Activated CD4-positive, alpha-beta memory T cell treated with anti-CD3 and anti-CD28 coated beads, Interleukin-2, amount 10 ng/mL, durations not matched to agents 7 days and 5 days (primary cell): ENCODE measurements at places on chromosomes 7 and 10.

GRCh38 chr10:21702633-21703111 is 168.6 kb downstream of the MLLT10 start:
- DNase-seq = no peak

DNA sequence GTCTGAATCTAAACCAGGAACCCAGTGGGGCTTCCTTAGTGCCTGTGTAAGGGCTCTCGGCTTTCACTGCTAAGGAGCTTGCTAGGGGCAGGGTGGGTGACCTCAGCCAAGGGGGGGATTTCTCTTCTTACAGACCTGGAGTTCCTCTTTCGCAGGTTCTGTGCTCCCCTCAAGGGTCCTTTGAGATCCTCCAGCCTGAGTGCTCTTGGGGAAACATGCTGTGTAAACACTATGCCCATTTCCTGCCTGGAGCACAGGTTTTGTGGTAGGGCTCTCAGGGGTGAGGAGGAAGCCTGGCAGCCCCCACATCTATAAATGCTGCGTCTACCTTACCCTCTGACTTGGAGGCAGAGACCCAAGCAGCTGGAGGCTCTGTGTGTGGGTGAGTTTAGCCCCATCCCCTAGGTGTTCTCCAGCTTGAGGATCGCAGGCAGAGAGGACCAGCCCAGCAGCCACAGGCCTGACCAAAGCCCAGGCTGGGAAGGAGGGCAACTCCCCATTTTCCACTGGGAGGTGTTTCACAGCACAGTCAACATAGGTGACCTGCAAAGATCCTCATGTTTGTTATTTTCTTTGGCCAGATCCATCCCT is at the start of gene SFTPA1:
Gene SFTPA1 (plus strand): TSS at position 339 of the 591 bp plus-strand sequence. CDS start 887 bp downstream, outside the sequence.
- DNase-seq = no peak

GRCh38 chr10:73917566-73918305 is 6.8 kb downstream of the PLAU start:
- no peak for DNase-seq

- DNase-seq = peak; percentile 51
These were observed 56.8 kb downstream of the HK1 start for GRCh38 chr10:69335063-69335587.

DNA sequence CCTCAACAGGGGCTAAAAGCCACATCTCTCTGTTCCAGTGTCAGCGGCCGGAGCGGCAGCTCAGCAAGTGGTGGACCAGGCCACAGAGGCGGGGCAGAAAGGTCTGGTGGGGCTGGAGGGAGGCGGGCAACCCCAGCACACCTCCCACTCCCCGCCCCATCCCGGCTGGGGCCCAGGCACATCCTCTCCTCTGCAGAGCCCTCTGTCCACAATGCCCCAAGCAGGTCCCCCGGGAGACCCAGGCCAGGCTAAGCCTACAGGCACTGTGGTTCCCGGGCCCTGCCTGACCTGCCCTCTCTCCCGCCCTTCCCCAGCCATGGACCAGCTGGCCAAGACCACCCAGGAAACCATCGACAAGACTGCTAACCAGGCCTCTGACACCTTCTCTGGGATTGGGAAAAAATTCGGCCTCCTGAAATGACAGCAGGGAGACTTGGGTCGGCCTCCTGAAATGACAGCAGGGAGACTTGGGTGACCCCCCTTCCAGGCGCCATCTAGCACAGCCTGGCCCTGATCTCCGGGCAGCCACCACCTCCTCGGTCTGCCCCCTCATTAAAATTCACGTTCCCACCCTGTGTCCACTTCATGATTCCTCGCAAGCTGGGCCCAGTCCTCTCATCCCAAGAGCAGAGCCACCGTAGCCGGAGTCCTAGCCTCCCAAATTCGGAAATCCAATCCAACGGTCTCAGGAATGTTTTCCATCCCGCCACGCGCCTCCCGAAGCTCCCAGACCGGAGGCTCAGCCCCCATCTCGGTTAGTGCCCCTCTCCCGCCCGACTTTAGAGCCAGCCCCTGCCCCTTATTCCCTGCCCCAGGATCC is 2.1 kb downstream of the ADIRF start:
- no peak for DNase-seq

DNA sequence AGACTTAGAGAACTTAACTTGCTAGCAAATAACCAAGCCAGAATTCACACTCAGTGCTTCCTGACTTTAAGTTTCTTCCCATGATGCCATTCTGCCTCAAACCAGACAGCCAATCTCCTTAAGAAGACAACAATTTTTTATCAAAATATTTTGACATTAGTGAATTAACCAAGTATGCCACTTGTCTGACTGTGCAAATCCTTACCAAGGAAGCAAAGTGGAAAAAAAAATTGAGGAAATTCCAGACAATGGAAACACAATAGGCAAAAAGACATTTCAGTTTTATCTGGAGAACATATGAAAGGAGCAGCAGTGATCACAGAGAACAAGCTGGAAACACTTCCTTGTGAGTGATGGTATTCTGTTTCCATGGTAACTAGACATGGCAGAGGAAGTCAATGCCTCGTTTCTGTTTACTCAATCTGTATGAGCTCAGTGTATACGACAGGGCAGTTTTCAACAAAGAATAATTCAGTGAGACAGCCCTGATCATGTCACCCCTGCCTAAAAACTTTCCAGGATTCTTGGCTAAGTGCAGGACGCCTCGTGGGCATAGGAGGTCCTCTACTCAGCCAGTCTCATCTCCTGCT is 114.2 kb downstream of the DYNC1I1 start:
- no peak for DNase-seq

DNA sequence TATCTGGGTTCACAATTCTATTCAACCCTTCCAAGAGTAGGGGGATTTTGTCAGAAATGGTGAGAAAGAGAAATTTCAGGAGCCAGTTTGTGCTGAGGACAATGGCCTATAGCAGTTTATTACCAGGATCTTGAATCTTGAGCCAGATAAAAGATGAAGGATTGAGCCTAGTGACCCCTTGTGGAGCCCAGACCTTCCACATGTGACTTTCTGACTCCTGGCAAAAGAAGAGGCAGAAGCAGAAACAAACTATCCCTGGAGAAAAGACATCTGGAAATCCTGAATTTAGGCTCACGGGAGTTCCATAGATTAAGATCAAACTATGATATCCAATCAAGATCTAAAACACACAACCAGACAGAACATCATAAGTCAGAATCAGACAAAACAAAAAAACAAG is 60.9 kb upstream of the CHRM2 start:
- no peak for DNase-seq

DNA sequence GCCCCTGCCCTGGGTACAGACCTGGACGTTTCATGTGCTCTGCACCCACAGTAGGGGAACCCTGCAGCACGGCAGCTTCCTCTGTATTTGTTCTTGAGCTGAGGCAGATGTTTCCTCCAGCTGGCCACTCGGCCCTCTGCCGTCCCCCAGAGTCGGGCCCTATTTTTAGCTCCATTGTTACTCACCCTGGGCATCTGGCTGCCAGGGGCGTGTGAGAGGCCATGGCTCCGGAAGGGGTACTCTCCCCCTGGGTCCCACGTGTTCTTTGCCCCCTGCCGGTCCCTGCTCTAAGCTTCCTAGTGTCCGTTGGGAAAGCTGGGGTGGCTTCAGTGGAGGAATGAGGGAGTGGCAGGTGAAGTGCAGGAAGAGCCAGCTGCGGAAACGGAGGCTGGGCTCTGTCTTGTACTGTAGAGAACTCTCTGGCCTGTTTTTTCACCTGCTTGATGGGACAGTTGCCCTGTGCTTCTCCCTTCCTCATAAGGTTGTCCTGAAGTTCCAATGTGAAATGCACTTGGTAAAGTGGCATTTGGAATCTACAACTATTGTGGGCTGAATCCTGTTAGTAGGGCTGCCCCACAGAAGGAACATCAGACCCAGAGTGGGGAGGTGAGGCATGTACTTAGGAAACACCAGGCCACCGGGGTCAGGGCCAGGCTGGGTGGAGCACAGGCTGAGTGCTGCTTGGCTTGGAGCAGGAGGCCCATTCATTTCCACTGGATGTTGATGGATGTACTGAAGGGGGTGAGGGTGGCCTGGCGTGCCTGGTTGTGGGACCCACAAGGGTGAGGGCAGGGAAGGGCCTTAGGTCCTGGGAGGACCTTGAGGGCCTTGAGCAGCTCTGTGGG is 30.6 kb downstream of the PALD1 start:
- no peak for DNase-seq

- no peak for DNase-seq
These were observed 71.9 kb downstream of the POT1 start for GRCh38 chr7:124857672-124858235.

DNA sequence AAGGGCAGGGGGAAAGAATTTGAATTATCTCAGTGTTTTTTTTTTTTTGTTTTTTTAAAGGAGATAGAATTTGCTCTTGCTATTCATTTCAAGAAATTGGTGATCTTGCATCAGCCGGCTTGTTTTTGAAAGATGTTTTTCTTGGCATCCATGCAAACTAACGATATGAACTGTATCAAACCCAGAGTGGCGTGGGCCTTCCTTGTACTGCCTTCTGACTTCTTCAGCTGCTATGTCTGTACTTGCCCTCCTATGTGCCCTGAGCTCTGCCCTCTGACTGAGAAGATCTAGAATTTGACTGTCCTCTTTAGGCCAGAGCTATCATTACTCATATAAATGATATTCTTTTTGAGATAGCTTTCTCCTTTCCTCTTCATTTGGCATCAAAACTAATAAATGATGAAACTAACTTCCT is 183.1 kb downstream of the EXOC4 start:
- DNase-seq = no peak

- no peak for DNase-seq
These were observed 44.7 kb downstream of the AVL9 start for GRCh38 chr7:32539919-32540531.

- no peak for DNase-seq
These were observed 66.8 kb upstream of the CCNJ start for GRCh38 chr10:95976362-95977229.

- no peak for DNase-seq
These were observed 30.4 kb upstream of the PPP2R2D start for GRCh38 chr10:131870411-131870810.

DNA sequence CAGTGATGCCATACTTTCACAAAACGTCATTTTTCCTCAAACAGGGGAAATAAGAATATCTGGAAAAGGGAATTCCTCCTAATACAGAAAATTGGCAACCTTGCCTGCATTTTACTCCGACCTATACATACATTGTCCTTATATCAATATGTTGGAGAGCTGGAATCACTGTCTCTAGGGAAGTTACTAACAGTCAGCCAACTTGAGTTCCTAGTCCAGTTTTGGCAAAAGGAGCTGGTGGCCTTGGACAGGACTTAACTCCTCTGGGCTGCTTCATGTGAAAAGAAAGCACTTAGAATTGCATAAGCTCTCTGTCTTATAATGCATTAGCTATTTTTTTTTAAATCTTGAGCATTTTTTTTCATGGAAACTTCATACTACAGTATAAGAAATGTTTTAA is 174.2 kb upstream of the HGF start:
- no peak for DNase-seq

GRCh38 chr10:43304687-43305333 is 37.9 kb upstream of the RASGEF1A start:
- DNase-seq = peak; percentile 65

GRCh38 chr7:45985902-45986301 is 64.8 kb upstream of the IGFBP3 start:
- DNase-seq = no peak

GRCh38 chr7:33666531-33666930 is 238.8 kb upstream of the BMPER start:
- no peak for DNase-seq

DNA sequence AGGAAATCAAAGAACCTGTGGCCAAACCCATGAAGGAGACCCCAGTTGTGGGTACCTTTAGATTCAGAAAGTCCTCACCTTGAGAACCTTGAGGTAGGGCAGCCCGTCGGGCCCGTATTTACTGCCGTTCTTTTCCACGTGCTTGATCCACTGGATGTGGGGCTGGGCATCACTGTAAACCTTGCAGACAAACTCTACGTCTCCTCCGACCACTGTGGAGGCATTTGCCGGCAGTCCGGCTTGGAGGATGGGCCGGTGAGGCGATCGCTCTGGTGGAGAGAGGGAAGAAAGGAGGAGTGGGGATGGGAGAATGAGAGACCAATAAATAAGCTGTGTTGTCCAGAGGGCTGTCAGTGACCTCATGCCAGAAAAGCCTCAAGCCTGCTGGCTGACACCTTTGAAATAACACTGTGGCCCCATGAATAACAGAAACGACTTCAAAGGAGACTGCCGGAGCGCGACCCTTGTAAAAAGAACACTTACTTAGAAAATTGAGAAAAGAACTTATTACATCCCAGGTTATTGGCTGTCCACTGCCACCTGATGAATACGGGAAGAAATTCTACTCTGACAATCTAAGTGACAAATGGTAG is 78.2 kb downstream of the FGFR2 start:
- DNase-seq = no peak

DNA sequence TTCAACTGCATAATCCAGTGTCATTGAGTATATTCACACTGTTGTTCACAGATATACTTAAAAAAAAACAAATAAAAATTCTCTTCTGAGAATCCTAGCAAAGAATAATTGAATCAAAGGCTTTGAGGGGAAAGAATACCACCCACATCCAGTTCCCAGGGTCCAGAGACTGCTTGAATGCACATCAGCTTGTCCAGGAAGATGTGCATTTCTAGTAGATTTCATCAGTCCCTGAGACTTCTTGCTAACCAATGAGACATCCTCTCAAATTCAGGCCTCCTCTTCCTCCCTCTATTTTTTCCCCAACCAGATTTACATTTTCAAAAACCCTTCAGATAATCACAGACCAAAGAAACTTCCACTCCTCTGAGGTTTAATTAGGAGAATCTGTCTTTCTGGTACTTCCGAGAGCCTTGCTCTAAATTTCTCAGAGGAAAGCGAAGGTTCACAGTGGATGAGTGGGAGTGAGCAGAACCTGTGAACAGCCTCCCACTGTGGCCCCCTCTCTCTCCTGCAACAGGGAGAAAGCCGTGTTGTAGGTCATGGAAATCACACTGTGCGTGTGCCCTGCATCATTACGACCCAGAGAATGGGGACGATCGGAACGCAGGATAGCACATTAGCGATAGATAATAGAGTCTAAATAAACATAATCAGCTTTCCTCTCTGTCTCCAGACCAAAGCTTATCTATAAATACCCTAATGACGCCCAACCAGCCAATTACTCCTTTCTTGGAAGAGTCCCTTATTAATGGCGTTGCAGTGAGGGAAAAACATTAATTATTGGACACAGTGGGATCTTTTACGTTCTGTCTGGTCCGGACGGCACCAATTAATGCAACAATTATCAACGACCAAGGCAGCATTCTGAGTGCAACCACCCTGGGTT is 212.5 kb downstream of the EMX2 start:
- no peak for DNase-seq

- no peak for DNase-seq
These were observed 163.2 kb downstream of the JAZF1 start for GRCh38 chr7:28017372-28017771.
